ENCODE measurements at places on chromosomes 5 and 9.

GRCh38 chr5:176793343-176793699, 17.0 kb upstream of the UNC5A start:
- DNase-seq: no peak

DNA sequence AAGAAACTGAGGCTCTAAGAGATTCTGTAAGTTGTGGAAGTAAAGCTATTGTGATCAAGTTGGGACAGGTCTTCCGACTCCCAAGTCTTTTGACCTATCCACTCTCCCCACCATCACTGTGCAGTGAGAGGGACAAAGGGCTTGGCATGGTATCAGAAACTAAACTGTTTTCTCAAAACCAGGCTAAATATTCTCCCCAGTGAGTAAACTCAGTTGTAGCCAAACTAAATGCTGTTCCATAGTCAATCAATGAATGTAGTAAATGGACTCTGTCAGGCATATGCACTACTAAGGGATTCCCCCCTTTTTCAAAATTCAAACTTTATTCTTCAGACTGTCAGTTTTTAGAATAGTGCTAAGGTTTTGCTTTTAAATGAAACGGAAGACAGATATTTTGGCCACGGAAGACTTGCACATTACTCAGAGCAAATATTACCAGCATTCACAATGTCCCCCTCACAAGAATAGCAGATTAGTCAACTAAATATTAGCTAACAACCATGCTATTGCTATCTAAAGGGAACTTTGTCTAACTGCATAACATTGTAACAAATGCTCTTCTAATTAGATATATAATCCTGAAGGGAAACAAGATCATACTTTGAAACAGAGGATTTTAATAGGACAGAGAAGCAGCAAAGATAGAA, 7.1 kb downstream of the PRKAA1 start:
- DNase-seq: no peak

DNA sequence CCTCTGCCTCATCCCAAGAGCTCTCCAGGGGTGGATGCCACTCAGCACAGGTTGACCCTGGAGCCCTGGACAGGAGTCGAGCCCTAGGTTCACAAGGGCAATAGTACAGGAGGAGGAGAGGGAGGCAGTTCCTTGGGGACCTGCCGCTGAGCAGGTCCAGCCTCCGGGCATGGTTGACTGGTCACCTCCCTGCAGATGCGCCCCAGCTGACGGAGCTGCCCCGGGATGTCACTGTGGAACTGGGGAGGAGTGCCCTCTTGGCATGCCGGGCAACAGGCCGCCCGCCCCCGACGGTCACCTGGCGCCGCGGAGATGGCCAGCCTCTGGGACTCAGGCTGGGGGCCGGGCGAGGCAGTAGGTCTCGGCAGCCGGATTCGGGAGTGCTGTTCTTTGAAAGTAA, 53.7 kb downstream of the HMCN2 start:
- no peak for DNase-seq

DNA sequence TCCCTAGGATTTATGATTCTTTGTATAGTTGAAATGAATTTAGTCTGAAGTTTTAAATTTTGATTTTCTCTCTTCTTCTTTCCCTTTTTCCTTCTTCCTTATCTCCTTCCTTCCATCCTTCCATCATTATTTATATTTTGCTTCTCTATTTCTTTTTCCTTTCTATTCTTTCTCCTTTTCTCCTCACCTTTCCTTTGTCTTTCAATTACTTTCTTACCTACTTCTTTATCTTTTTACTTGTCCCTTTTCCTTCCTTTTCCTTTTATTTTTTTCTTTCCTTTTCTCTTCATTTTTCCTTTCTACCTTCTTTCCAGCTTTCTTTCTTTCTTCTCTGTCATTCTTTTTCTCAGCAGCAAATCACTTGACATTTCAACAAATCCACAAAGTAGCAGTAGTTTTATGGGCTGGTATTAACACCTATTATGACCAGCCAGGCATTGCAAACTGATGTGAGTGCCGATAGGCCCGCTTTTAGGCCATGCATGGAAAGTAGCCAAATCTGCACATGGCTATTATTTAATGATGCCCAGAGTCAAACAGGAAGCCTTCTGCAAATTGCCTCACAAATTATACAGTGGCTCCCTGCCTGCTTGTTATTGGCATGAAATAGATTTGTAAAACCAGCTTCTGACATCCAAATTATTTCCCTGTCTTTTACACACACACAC, 37.1 kb upstream of the NR3C1 start:
- DNase-seq: no peak

GRCh38 chr5:129852747-129853352, 51.4 kb upstream of the CHSY3 start:
- peak; percentile 16 for DNase-seq

- no peak for DNase-seq
Observed at GRCh38 chr5:107455111-107455544, 215.6 kb downstream of the EFNA5 start.

GRCh38 chr9:73154722-73155121, 3.1 kb downstream of the ANXA1 start:
- no peak for DNase-seq

- DNase-seq: peak; percentile 99
Observed at GRCh38 chr5:135156715-135157404, 122.8 kb upstream of the PITX1 start.

DNA sequence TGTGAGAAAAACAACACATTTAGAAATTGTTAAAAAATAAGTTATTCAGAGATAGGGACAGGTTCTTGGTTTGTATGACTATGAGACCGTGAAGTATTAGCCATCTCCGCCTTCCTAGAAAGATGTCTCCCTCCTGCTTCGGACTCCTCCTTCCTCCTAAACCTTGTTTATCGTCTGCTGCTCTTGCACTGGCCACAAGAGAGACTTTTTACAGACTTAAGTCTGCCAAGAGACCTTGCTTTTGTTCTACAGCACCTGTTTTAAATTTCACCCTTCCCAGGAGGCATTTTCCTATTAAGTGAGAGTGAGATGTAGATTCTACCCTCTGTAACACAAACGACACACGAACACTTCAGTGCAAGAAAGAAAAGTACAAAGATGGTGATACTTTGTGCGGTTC, 274.6 kb downstream of the ARHGEF28 start:
- no peak for DNase-seq

- no peak for DNase-seq
Observed at GRCh38 chr5:172009536-172010270, 3.3 kb upstream of the FBXW11 start.

DNA sequence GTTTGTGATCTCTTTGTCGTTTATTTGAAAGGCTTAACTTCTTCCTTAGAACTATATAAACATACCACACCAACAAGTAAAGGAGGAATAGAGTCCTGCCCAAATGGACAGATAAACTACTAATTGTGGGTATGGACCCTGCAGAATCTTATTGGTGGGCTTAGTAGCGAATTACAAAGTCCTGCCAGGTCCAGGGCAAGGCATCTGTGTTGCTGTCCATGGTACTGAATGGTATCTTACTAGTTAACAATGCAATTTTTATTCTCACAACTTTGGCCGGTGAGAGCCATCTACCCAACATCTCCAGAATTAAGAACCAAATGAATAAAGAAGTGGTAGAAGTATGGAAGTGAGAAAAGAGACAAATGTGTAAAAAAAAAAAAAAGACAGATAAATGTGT, 1782.4 kb upstream of the WWC1 start:
- DNase-seq: no peak

- no peak for DNase-seq
Observed at GRCh38 chr9:121275781-121276658, 8.1 kb downstream of the GSN start.

- no peak for DNase-seq
Observed at GRCh38 chr9:121954477-121955140, 138.5 kb downstream of the TTLL11 start.

GRCh38 chr9:131482343-131483006, 20.2 kb upstream of the POMT1 start:
- no peak for DNase-seq

GRCh38 chr5:3678801-3679200, 83.2 kb downstream of the IRX1 start:
- no peak for DNase-seq

GRCh38 chr9:36396985-36397384, 3.1 kb downstream of the RNF38 start:
- DNase-seq: peak; percentile 14

DNA sequence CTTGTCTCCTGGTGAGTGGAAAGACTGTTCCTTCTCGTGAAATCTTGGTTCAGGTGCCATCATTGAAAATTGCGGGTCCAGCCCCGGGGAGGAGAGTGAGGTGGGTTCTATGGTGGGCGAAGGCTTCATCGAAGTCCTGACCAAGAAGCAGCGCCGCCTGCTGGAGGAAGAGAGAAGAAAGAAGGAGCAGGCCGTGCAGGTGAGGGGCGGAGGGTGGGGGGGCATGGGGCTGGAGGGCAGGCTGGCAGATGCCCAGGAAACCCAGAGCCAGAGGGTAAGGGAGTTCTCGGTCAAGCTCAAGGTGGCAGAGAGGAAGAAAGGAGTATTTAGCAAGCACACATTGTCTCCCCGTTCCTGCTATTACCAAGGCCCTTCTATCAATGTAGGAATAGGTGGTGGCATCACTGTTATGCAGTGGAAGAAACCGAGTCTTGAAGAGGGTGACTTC, 24.3 kb upstream of the POMT1 start:
- no peak for DNase-seq

DNA sequence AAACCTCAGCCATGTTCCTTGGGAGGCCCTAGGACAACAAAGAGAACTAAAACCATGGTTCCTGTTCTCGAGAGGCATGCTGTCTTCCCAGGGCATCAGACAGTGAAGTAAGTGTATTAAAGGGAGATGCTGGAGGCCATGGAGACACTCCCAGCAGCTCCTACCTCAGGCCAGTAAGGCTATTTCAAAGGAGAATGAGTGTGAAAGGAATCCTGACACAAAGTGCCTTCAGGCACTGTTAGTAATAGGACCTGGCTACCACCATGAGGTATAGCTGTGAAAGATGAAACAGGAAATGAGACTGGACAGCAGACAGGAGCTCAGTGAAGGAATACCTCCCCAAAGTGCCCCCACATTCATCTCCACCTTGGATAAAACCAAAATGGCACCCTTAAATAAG, 71.0 kb downstream of the FANCC start:
- no peak for DNase-seq

DNA sequence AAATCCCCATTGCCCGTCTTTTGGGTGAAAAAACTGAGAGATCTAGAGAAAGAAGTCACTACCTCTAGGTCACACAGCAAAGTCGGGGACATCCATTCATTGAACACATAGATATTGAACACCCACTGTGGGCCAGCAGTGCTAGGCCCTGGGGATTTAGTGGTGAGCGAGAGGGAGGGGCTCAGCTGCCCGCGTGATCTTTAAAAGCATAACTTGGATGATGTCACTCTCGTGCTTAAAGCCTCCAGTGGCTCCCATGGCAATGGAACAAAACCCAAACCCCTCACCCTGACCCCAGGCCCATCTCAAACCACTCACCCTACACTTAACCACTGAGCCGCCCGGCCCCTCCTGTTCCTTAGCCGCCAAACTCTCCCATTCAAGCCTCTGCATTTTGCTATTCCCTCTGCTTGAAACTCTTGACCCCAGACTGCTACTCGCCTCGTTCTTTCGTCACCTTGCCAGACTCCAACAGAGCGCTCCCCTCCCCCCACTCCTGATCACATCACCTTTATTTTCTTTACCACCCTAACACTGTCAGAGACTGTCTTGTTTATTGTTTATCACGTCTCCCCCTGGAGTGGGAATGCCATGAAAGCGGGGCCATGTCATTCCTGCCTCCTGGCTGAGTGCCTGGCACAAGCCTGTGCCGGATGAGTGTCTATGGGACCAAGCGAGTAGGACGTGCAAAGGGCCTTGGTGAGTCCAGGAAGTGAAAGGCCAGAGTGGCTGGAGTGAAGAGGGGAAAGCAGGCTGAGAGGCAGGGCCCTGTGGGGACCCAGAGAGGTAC, 710 bp upstream of the PIP5KL1 start:
- no peak for DNase-seq

GRCh38 chr9:29319736-29320513, 1746.6 kb upstream of the C9orf72 start:
- DNase-seq: no peak

GRCh38 chr5:62650197-62650596, 71.6 kb downstream of the LRRC70 start:
- DNase-seq: no peak

- DNase-seq: no peak
Observed at GRCh38 chr5:138653502-138653901, 78.3 kb upstream of the HSPA9 start.

GRCh38 chr9:104914466-104914865, 13.5 kb downstream of the ABCA1 start:
- no peak for DNase-seq

DNA sequence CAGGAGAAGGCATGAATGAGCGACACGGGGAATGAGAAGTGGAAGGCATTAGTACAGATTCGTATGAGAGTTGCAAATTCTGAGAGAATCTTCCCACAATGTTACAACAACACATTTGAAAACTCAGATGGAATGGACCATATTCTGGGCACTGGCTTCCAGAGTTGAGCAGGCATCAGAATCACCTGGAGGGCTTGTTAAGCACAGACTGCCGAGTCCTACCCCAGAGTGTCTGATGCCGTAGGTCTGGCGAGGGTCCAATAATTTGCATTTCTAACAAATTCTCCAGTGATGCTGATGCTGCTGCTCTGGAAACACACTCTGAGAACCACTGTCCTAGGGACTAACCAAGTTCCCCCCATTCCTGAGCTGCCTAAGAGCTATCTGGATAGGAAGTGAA, 2.9 kb upstream of the TLX3 start:
- DNase-seq: no peak

GRCh38 chr9:125470767-125471580, 209.3 kb downstream of the GAPVD1 start:
- no peak for DNase-seq

DNA sequence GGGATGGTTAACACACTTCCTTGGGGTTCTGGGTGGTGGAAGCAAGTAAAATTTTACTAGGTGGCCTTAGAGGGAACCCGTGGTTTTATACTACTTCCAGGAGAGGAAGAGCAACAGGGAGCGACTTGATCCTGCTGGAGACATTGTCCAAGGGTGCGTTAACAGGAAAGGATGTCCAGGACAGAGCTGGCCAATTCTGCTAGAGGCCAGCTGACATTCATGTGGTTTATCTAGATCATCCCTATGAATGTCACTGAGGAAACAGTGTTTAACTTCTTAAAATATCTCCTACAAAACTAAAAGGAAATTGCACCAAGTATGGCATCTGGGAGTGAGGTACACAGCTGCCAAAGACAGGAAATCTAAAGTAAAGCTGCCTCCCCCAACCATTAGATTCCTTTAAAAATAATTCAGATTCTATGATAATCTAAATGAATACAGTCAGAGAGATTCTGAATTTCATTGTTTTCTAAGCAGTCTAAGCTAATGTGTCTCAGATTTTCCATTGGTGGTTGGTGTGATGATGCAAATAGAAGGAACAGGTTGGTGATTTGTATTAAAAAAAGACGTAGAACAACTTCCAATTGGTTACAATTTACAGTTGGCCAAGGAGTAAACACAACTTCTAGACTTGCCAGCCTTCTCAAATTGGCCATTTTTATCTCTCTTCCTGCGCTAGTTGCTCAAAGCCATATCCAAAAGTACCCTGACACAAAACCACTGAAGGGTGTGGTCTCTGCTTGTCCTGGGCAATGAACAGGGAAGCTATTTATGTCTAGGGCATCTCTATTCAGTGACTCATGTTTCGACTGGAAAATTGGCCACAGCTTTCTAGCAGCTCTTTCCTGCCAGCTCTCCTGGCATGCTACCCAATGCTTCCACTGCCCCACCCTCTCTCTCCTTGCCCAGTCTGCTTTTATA, 574.7 kb upstream of the MEF2C start:
- DNase-seq: peak; percentile 73

GRCh38 chr9:68782546-68782945, 77.5 kb downstream of the PIP5K1B start:
- no peak for DNase-seq

GRCh38 chr5:33275921-33276627, 164.7 kb upstream of the TARS1 start:
- DNase-seq: no peak

GRCh38 chr5:157785801-157786200, 42.3 kb downstream of the LSM11 start:
- DNase-seq: no peak
